ENCODE measurements at places on chromosomes 2 and 18.

DNA sequence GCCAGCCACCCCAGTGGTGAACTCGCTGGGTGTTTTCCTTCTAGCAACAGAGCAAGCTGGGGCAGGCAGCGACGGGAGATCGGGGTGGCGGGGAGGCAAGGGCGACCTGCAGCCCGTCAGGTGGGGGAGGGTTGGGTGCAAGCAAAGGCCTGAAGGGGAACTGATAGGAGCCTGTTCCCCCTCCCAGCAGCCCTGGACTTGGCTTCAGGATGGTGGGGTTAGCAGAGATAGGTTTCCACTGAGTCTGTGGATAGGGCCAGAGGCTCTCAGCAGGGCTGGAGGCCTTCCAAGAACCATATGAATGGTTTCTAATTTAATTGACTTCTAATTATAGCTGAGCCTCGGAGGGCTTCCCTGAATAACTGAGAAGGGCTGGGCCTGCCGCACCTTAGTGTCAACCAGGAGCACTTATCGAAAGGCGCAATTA, 55.3 kb downstream of the EDAR start:
- peak; percentile 83 for DNase-seq

DNA sequence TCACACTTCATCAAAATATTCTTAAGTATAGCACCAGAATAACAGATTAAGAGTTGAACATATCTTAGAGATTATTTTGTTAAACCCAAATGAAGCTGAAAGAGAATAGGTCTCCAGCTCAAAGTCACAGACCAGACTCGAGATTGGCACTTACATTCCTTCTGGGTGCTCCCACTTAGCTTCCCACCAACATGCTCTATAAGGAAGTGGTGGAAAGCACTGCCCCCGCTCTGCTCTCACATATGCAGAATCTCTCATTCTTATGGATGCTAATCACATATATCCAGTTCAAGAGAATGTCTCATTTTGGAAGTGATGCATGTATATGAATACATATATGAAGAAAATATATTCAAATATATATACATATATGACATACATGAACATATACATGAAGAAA, 71.5 kb upstream of the CD226 start:
- no peak for DNase-seq

- DNase-seq: no peak
Measured at GRCh38 chr2:11343368-11343649, 1.1 kb downstream of the ROCK2 start.

- DNase-seq: no peak
Measured at GRCh38 chr2:239687441-239687840, 286.6 kb upstream of the HDAC4 start.

- no peak for DNase-seq
Measured at GRCh38 chr2:67290451-67291290, 106.5 kb upstream of the ETAA1 start.

DNA sequence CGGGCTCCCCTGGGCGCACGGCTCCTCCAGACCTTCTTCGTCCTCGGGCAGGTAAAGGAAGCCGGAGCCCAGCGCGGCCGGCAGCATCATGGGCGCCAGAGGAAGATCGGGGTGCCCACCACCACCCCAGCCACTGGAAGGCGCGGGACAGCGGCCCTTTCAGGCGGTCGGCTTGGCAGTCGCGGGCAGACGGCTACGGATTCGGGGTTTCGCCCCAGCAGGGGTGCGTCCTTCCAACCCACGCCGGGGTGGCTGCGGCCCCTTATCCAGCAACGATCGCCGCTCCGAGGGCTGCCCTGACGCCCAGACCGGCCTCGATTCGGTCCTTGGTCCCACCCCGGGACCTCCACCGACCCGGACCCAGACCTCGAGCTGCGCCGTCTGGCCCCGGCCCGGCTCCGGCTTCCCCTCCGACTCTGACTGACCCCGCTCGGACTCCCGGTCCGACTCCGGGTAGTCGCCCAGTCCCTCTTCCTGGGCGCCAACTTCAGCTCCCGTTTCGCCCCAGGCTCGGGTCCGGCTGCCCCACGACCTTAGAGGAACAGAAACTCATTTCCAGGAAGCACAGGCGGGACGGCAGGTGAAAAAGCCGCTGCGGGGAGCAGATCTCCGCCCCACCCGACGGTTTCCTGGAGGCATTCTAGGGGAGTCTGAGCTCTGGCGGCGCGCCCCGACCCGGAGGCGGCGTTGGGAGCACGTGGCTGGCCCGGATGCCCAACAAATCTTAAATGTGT, 30.2 kb upstream of the SSB start:
- no peak for DNase-seq

DNA sequence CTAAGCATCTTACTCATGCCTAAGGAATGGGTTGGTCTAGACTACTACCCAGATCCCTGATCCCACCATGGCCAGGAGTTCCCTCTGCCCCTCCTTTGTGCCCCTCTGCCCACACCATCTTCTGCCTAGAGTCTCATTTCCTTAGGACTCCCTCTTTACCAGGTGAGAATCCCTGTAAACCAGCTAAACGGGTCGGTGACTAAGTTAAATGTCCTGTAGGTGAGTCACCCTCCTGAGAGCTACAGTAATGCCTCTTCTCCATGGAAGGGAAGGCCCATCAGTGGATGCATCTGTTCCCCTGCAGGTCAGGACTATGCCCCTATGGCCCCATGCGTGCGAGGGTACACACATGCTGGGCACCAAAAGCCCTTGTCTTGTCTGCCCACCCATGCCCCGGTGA, 25.4 kb downstream of the PTGR3 start:
- no peak for DNase-seq

DNA sequence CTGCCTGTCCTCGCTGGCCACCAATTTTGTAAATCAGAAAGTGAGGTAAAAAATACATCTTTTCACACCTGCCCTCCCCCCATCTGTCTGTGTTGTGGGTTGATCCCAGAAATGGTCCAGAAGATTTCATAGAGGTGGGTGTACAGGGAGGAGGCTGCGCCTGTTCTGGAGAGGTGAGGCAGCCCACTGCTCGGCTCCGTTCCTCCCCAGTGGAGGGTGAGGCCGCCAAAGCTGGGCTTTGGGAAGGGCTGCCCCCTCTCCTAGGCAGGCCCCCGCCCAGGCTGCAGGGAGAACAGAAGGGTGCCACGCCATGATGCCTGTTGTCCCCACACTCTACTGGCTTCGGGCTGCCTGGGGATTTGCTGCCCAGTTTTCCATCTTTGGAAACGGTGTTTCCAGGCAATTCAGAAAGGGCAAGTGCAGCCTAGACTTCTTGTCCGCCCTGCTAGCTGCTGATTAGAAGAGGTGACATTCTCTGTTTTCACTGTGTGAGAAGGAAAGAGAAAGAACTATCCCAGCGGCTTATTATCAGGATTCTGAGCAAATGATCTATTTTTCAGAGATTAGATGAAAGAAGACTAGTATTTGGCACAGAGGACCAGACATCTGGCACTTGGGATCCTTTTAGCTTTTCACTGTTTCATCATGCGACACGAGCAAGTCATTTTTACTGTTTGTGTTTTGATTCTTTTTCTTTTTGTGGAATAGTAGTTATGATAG, 18.7 kb downstream of the SMARCAL1 start:
- DNase-seq: no peak

DNA sequence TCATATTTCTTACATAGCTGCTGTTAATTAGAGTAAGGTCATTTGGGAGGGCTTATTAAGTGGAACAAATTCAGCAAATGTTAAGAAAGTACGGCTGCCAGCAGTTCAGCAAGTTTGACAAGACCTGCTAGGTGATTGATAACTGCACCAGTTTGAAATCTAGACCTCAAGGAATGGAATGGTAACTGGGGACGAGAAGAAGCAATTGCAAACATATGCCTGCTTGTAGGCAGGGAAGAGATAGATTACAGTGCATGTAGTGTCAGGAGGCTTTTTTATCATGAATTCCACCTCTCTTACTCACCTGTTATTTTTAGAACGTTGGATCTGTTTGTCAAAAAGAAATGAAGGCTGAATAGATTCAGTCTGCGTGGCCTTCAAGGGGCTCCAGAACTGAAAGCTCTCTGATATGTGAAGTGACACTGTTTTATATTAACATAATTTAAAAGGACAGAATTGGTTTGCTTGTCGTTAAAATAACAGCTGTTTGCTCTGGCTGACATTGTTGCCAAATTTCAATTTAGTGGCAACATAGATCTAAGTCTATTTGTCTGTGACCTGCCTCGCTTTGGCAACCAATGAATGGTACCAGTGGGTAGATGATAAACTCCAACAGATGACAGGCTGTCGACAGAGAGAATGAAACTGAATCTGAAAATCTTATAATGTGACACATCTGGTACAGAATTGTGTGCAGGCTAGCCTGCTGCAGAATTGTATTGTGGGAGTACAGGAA, 199.3 kb downstream of the ZNF407 start:
- peak; percentile 84 for DNase-seq

DNA sequence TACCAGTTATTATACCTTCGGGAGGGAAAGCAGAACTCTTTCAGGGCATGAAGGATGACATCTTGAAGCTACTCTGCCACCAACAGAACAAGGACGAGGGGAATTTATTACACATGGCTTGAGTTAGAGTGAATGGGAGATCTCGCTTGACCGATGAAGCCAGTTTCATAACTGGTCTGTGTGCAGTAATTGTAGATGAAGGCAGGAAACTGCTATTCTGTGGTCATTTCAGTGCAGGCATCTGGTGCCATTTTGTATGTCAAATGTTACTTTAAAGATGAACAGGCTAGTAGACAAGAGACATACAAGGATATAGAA, 20.5 kb downstream of the GREB1 start:
- DNase-seq: no peak

DNA sequence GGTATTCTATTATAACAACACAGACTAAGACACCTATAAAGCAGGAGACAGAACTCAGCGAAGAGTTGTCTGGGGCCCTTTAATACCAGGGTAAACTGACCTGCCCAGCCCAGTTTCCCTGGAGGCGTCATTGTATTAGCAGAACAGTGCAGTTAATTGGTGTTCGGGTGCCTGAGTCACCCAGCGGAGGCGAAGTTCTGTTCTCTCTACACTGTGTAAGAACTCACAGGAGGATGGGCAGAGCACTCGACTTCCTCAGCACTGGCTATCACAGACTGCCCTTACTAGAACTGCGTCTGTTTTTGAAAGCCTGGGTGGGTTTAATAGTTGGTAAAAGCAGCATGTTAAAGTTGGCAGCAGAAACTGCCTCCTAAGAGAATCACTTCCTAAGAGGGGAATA, 106.5 kb upstream of the ATP8B1 start:
- DNase-seq: no peak

GRCh38 chr2:201280191-201281040, 20.1 kb downstream of the CASP8 start:
- DNase-seq: no peak

DNA sequence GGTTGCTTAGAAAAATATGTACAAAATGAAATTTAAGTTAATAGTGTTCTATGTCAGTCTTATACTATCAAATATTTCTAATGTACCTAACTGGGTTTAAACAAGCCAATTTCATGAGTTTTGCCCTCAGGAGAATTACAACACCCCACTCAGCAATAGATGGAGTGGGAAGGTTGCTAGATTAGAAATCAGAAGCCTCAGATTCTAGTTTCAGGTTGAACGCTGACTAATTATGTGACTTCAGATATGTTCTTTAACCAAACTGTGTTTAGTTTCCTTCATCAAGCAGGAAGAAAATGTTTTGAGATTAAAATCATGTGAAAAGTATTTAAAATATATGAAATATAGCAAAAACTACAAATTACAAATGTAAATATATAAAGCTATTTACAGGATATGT, 133.8 kb upstream of the KCNH7 start:
- no peak for DNase-seq

- DNase-seq: no peak
Measured at GRCh38 chr2:38465789-38466127, 88.7 kb upstream of the ATL2 start.

GRCh38 chr2:220310451-220310861, 683.0 kb downstream of the SLC4A3 start:
- no peak for DNase-seq

- no peak for DNase-seq
Measured at GRCh38 chr2:85501248-85501647, 37.7 kb upstream of the MAT2A start.

GRCh38 chr2:58921676-58922075, 680.6 kb upstream of the FANCL start:
- no peak for DNase-seq

GRCh38 chr2:63712748-63713147, 124.0 kb downstream of the MDH1 start:
- no peak for DNase-seq

DNA sequence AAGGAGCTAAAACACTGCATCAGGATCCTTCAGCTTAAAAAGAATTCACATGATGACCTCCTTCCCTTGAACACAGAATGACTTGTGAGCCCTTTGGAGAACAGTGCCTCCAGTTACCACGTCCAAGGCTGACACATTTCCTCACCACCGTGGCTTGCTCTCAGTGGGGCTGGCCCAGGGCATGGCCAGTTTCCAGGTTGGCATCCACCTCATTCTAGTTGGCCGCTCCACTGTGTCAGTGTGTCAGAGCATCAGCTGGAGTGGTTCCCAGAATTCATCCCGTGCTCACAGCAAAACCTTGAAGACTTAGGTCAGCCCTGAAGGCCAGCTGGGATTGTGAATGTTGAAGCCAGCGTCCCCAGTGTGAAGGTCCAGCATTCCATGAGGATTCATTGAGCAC, 158.5 kb downstream of the INSIG2 start:
- no peak for DNase-seq

DNA sequence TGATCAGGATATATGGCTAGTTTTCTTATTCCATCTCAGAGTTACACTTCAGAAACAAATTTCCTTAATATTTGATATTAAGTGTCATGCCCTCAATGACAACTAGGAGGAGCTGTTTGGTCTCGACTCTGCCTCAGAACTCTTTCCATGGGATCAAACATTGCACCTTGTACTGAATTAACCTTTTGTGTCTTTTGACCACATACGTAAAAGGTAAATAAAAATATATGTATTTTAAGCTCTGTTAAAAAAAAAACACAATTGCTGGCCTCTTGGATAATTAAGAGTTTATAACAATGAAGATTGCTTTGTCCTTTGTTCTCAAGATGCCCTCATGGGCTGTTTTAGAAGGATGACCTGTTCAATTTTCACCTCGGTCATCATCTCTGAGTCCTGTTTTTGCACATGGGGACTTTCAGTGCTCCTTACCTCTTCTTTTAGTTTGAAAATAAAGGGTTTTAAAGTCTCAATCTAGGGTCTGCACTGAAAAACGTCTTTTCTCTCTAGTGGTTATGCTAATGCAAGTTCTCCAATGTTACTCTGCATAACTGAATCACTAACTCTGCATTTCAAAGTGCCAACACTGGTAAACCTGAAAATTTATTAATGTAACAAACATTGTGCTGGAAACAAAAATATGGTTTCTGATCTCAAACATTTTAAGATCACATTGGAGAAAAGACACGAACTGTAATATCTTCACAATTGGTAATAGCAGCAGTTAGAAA, 18.8 kb upstream of the FN1 start:
- peak; percentile 28 for DNase-seq

GRCh38 chr18:79197531-79197930, 128.3 kb downstream of the ATP9B start:
- DNase-seq: peak; percentile 91

GRCh38 chr2:16568998-16569784, 96.4 kb downstream of the CYRIA start:
- no peak for DNase-seq

GRCh38 chr2:170436077-170436943, 258.4 kb downstream of the MYO3B start:
- no peak for DNase-seq
